GM18507 (cell line): ENCODE measurements at places on chromosomes 7 and 10.

- DNase-seq, result no peak
Measured at GRCh38 chr10:30832749-30833627, 198.7 kb downstream of the ZNF438 start.

DNA sequence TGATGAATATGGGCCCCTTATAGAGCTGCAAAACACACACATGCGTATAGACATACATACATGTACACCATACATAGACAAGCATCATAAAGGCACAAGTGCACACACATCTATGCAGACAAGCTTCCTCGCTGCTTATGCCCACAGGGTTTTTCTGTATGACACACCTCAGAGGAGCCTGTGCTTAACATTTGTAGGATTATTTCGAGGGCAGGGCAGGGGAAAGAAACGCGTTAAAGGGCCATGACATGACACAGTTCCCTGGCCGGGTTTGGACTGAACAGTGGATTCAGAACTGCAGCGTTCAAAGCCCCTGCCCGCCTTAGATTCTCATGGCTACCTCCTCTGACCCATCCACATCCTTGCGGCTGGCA is 44.8 kb downstream of the CHST3 start:
- no peak for DNase-seq

- no peak for DNase-seq
Measured at GRCh38 chr7:116197360-116197759, 13.0 kb upstream of the TES start.

DNA sequence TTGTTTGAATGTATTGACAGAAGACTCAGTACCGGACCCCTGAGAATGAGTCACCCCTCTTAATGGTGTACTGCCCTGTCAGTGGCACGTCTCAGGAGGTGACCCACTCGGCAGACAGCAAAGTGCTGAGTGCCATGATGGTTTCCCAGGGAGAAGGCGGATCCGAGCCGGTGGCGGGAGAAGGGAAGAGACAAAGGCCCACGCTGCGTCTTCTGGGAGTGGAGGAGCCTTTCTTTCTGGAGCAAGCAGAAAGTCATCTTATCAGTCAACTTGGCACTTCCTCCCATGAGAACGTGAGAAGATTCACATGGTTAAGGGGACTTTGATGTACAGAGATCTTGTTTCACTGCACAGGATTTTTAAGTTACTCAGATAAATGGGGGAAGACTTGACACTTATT is 14.6 kb upstream of the PPP2R2D start:
- no peak for DNase-seq

DNA sequence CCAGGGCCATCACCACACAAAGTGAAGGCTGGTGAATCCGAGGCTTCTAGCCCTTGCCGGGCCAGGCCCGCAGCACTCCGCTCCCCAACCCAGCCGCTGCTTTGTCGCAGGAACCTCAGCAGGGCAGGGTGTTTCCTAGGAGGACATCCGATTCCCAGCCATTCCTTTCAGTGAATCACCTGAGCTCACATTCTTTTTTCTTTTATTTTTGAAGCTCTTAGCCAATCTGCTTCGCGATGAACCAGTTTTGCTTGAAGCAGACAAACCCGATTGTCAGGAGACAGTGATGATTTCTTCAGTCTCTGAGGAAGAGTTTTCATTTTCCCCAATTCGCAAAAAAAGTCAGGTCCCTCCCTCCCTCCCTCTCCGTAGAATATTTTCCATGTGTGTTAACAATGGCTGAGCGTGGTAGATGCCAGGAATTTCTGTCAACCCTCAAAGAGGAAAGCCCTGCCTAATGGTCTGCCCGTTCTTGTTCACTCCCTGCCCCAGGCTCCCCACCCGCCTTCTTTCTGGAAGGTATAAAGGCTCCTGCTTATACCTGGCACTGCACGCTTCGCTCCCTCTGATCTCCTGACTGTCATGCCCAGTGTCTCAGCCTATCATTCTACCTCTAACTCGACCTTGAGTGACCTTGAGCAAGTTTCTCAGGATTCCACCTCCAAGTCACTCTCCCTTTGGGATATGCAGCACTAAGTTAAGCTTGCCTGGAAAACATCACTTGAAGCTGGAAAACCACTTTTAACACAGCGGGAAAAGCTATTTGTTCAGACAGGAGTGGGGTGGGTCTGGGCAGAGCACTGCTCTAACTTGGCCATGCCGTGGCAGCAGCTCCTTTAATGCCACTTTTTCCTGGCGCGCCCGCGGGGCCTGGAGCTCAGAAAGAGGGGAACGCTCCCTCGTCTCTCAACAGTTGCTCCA is 35.1 kb downstream of the EGFR start:
- no peak for DNase-seq

GRCh38 chr7:4168041-4168440 is 514.1 kb upstream of the FOXK1 start:
- DNase-seq, result no peak
